Muscle of leg (tissue), 16 donors: ENCODE measurements at places on chromosomes 3 and 15.
A peak's percentile ranks its signal among the peaks of the same experiment; 100 is the strongest.

- peak; percentile 17 for DNase-seq
Measured at GRCh38 chr3:27089645-27090044, 279.5 kb downstream of the NEK10 start.

GRCh38 chr15:90596943-90597342 lies 67.2 kb downstream of the CRTC3 start:
- peak; percentile 23 for DNase-seq

- no peak for DNase-seq
Measured at GRCh38 chr3:134092208-134092701, 62.5 kb upstream of the SLCO2A1 start.

DNA sequence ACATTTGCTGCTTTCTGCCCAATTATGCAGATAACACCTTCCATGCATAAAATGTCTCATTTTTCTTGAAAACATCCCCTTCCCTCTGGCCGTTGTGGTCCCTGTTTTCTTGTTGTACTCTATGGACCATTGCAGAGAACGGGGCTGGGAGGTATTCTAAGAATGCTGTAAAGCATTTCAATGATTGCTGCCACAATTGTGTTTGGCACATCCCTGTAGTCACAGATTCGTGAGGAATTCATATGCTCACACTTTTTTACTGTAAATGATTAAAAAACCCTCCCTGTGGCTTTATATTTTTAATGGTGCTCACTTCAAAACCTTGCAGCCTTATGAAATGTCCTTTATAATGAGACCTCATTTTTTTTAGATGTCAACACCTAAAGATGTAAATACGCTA lies 207.2 kb upstream of the GBE1 start:
- DNase-seq = no peak

DNA sequence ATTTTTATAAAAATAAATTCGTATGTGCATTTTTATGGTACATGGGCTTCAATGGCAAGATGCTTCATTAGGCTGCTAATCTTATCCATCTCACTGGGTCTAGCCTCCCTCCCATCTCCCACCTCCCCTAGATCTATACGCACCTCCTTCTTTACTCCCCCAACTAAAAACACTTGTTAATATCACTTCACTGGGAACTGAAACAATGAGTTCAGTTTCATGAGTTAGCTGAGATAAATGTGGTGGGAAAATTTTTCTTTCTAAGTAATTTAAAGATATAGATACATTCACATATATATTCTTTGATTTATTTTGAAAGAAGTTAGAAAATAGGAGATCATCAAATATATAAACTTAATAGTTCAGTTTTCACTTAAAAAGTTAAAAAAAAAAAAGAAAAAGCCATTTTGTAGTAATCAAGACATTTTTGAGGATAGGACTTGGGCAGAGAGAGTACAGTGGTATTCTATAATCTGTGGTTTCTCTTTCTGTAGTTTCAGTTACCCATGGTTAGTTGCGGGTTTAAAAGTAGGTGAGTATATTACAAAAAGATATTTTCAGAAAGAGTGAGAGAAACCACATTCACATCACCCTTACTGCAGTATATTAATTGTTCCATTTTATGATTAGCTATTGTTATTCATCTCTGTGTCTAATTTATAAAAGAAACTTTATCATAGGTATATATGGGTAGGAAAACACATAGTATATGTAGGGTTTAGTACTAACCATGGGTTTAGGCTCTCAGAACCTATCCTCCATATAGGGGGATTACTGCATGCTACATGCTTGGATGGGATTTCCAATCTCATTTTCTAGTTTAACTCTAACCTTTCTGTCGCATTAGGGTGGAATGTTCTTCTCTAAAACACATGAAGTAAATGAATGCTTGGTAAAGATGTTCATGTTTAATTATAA lies 316.0 kb upstream of the CBLB start:
- no peak for DNase-seq

DNA sequence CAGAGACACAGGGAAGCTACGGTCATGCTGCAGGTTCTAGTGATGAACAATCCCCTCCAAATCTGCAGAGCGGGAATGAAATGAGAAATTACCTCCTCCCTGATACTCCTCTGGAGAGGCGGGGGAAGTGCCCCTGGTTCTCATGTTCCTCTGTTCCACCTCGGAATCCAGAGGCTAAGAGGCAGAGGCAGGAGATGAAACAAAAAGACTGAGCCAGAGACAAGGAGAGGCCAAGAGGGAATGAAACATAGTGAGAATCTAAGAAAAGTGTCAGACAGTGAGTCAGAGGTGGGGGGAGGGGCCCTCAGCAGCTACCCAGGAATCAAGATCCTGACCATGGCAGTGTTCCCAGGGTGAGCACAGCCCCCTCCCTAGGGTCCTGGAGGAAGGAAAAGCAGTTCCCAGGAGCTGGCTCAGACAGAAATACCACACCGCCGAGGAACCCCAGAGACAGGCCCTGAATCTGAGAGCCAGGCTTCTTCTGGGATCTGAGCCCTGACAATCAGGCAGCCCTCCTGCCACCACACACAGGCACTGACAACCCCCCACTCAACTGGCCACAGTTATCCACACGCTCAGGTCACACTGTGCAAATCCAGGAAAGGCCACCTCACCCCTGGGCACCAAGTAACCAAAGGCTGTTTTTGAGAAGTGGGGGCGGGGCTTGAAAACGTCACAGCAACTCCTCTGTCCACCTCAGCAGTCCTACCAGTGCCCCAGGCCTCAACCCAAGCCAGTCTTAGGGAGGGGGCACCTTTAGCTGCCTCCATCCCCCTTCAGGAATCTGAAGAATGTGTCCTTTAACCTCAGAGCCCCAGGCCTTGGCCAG lies 2.4 kb downstream of the CSRNP1 start:
- DNase-seq = peak; percentile 91

DNA sequence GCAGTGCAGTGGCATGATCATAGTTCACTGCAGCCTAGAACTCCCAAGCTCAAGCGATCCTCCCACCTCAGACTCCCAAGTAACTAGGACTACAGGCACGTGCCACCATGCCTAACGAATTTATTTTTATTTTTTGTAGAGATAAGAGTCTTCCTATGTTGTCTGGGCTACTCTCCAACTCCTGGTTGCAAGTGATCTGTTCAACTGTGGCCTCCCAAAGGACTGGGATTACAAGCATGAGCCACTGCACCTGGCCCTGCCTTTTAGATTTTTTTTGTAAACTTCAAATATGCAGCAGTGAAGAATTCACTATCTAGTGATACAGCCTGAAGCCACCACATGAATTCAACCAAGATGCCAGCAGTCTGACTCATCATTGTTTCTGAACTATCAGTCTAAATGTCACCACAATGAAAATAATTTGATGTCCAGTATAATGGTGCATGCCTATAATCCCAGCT lies 32.7 kb downstream of the UBXN7 start:
- DNase-seq = peak; percentile 21

DNA sequence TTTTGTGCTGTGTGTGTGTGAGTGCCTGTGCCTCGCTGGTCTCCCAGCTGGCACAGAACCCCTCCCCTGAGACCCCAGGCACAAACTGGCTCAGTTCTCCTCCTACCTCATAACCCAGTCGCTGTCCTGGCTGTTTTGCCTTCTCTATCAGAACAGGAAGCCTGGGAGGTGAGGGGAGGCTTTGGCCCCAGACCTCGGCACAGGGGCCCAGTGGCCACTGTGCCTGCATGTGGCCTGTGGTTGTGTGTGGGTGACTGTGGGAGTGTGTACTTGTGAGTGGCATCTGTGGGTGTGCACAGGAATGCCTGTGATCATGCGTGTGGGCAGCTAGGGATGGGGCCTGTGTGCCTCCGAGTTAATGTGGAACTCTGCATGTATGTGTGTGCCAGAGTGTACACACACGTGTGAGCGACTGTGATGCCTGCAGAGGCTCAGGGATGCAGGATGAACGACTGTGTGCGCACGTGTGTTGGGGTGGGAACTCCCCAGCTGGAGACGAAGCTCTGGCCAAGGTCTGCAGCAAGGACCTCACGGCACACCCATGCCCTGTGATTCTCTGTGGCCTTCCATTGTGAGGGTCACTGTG lies 32.3 kb downstream of the PSTPIP1 start:
- DNase-seq = no peak

DNA sequence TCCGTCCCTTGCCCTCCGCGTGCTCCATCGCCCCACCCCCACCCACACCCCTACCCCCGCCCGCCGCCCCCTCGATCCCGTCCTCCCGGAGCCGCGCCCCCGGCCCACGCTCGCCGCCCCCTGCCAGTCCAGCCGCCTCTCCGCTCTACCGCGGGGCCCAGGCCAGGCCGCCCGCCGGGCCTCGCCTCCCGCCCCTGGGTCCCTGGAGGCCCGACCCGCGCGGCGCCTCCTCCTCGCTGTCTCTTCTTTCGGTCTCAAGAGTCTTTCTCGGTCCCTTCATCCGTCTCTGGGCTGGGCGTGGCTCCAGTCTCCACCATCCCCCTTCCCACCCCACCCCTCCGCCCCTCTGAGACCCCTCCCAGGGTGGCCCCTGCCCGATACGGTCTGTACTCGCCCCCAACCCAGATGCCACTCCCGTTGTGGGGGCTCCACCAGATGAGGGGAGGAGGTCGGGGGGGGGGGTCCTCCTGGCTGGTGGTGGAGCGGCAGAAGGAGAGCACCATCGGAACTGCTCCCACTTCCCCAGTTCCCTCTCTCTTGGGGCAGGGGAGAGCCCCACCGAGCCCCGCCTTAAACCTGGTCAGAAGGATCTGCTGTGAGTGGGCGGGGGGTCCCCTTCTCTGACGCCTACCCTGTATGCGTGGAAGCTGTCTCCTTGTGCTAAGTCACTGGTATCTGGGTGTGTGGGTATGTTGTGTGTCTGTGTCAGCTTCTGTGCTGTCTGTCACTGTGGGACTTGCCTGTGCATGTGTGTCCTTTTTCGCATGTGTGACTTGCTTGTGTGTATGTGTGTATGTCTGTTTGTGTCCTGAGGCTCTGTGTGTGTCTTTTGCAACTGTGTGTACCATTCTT lies 1.0 kb downstream of the PRKCD start:
- DNase-seq = peak; percentile 54

DNA sequence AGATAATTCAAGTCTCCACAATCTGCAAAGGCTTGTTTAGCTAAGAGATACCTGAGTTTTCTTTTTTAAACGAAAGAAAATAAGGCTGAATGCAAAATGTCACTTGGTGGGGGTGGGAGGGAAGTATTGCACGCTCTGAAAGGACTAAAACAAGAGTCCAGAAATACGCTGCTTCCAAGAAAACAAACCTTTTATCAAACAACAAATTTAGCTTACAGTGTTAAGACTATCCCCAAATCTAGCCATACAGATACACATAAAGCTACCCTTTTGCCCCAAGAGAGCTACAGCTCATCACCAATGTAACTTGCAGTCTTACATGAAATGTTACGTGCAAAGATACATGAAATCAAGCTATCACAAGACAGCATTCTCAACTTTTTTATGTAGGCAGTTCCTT lies 522.5 kb downstream of the FOXP1 start:
- DNase-seq = no peak

DNA sequence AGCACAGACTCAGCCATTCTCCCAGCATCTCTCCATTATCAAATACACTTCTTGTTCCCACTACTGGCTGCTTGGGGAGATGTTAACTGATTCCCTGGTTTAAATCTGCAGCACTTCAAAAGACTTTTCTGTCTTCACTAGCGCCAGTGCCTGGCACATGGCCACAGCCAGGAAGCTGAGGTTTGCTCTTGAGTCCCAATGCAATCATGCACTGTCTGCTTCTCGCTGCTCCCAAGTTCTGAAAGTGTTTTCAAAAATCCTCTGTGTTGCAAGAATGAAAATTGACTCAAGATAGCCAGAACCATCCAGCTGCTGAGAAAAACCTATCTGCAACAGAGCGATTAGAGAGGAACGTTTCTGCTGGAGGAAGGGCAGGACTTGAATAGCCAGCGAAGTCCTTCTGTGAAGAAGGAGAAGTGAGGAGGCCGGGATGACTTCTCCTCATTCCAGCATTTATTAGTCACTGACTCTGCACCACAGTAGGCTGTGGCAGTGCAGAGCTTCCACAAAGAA lies 358.4 kb upstream of the NR2F2 start:
- DNase-seq = peak; percentile 52

DNA sequence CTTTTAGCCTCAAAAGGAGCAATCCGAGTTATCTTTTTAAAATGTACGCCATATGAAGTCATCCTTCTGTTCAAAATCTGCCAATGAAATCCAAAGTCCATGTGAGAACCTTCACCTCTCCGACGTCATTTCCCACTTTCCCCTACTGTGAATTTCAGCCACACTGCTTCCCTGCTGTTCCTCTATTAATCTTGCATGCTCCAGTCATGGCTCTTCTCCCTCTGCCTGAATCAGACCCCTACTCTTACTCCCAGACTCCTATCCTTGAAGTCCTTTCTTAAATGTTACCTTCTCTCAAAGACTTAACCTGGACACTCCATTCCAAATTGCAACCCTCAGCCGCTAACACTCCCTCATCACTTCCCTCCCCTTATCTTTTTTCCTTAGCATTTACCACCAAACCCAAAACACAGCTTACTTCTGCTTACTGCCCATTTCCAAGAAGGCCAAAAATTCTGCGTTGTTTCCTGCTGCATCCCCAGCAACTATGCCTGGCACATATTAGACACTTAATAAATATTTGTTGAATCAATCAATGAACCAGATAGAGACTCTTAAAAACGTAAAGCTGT lies 1.2 kb downstream of the NKIRAS1 start:
- DNase-seq = no peak

DNA sequence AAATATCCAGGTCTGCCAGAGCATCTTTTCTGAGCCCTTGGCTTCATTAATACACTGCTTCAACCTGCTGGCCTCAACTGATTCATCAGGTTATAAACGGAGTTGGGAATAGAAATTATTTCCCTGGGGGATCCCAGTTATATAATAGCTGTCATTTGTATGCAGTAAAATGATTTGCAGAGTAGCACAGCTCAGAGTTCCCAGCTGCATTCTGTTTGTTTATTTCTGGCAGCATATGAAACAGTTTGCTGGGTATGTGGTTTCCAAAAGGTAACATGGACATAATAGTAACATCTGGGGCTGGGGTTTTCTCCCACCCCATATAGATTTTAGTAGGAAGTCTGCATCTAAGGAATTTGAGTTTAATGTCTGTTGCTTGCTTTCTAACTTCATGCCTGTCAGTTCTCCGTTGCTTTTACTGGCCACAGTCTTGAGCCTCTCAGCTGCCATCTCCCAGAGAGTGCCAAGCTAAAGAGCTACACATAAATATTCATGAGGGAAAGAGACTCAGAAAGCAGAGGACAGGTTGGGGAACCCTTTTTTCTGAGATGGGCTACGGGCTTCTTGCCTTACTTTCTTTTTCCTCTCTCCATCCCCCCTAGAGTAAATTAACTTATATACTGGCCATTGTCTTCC lies 124.6 kb downstream of the TMEM108 start:
- DNase-seq = no peak

- DNase-seq = no peak
Measured at GRCh38 chr3:130649061-130649654, 97.5 kb downstream of the PIK3R4 start.

DNA sequence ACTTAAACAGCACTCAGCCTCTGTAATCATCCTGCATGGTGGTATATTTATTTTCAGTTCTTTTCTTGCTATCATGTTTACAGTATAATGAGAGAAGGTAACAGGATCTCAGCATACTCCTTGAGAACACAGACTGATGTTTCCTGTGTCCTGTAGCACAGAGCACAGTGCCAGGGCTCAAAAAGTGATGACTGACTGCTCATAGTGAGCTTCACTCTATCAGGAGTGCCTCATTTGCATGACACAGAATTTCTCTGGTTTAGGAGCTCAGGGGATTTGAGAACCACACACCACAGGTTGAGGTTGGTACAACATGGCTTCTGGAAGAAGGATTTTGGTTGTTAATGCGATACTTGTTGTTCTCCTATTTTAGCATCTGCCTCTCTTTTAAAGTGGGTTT lies 68.5 kb upstream of the SLC2A2 start:
- no peak for DNase-seq
